ENCODE measurements at places on chromosomes 3 and 15.

- DNase-seq = no peak
Measured at GRCh38 chr3:115785782-115786181, 162.5 kb downstream of the GAP43 start.

DNA sequence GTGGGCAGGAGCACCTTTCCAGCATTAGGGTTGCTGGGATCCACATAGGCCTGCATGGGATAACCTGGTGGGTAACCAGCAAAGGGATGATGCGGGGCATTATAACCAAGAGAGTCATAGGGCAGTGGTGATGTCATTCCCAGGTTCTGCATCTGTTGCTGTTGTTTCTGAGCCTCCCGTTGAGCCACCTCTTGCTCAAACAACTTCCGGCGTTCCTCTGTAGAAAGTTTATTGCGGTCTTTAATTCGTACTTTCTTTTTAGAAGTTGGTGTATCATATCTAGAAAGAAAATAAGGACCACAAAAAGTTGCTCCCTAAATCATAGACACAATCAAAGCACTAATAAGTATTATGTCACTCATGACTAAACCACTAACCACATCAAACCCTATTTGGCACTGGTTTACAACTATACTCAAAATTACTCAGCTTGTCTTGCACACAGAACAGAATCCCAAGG, 77.8 kb downstream of the NBEAL2 start:
- DNase-seq = peak; percentile 60

- peak; percentile 72 for DNase-seq
Measured at GRCh38 chr15:38699633-38700230, 135.1 kb upstream of the RASGRP1 start.

GRCh38 chr15:32880642-32881041, 162.8 kb downstream of the GREM1 start:
- DNase-seq = no peak

- DNase-seq = no peak
Measured at GRCh38 chr3:196842567-196843434, 24.9 kb upstream of the SENP5 start.

- no peak for DNase-seq
Measured at GRCh38 chr3:30439451-30440053, 166.8 kb upstream of the TGFBR2 start.

- DNase-seq = no peak
Measured at GRCh38 chr15:74262625-74263024, 26.5 kb downstream of the CCDC33 start.

- no peak for DNase-seq
Measured at GRCh38 chr15:101314336-101315125, 19.5 kb upstream of the SNRPA1 start.

DNA sequence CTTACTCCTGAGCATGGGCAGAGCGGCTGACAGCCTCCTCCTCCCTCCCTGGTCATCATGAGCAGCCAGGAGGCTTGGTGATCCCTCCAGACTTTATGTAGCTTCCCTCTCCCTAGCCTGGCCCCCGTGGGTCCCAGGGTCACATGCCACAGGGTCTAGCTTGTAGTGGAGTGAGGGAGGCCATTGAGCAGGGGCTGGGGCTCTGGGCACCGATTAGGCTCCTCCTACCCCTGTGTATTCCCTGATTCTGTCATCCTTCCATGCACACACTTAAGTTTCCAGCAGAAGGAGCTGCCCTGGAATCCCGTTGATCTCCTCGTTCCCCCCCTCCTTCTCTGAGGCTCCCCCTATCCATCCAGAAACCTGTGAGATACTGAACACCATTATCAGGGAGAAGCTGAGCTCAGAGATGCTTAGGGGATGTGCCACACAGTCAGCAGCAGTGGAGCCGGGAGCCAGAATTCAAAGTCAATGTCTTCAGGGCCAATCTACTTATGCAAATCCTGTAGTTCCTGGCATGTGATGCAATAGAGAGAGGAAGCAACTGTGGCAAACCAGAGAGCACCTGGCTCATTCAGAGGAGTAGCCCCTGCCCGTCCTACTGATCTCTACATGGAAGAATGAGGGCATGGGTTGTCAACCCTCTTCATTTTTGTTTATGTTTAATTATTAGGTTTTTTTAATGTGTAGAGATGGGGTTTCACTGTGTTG, 17.2 kb downstream of the CCDC33 start:
- no peak for DNase-seq

GRCh38 chr3:50850639-50851511, 176.1 kb downstream of the DOCK3 start:
- no peak for DNase-seq

GRCh38 chr3:69020857-69021256, 7.4 kb upstream of the EOGT start:
- no peak for DNase-seq

GRCh38 chr3:122099255-122099654, 44.1 kb downstream of the CD86 start:
- DNase-seq = no peak

Data from activated naive CD4-positive, alpha-beta T cell treated with Interleukin-2 at 50 U/mL for 16 hours (primary cell).